SHP77 (cell line): ENCODE measurements at places on chromosomes 3 and 15.

- no peak for DNase-seq
Observed at GRCh38 chr3:87833039-87833377, 225.8 kb downstream of the CGGBP1 start.

DNA sequence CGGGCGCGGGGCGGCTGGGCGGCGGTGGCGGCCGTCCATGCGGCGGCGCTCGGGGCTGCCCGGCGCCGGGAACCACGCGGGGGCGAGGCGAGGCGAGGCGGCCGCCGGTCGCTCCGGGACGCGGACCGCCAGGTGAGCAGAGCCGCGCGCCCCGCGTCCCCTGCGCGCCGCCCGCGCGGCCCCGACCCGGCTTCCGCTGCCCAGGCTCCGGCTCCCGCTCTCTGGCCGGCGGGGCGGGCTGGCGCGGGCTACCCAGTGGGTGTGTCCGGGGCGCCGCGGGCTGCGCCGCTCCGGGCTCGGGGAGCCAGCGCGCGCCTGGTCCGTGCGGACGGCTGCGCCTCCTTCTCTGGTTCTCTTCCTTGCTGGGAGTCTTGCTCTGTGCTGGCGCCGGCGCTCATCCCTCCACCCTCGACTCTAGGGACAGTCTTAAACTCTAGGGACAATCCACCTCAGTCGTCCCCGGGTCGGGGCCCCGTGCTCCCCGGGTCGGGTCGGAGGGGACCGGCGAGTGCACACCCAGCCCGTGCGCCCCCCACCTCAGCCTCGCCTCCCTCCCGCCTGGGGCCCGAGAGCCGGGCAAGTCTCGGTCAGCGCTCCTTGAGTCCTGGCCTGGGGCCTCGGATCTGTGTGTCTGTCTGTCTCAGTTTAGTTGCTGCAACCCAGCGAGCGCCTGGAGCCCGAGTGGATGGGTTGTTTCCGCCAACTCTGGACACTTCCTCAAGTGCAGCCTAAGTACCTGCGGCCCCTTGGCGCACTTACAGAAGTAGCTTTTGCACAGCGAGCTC lies 488 bp downstream of the THSD4 start:
- DNase-seq, result no peak

DNA sequence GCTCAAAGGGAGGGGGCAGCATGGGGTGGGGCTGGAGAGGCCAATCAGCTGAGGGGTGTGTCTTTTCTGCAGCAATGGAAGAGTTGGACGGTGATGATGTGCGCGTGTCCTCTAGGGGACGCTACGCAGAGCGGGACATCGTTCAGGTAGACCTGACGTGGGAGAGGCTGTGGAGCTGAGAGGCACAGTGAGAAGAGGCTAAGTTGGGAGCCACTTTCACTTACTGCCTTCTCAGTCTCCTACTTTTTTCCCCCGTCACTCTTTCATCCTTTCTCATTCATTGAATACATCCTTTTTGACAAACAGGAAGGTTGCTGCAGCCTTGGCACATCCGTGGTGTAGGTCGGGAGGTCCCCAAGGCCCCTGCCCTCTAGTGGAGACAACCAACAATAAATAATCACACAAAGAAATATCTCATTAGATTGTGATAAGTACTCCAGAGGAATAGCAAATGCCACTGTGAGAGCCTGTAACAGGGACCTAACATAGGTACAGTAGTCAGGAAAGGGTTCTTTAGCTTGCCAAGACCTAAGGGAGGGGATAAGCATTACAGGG lies 4.4 kb upstream of the BRPF1 start:
- peak; percentile 8 for DNase-seq

DNA sequence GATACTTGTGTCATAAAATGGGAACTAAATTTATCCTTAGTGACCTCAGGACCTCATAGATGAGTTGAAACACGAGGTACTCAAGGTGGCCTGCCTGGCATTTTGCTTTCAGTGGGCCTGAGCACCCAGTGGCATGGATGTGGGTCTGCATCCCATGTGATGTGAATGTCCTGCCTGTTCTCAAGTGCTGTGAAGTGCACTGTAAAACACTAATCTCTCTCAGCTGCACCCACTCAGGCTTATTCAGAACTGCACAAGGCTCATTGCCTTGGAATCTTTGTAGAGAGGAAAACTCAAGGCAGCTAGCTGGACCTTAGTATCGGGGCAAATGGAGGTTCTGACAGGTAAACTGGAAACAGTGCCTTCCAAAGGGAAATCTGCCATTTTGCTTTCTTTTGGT lies 767.0 kb downstream of the TUSC7 start:
- no peak for DNase-seq

DNA sequence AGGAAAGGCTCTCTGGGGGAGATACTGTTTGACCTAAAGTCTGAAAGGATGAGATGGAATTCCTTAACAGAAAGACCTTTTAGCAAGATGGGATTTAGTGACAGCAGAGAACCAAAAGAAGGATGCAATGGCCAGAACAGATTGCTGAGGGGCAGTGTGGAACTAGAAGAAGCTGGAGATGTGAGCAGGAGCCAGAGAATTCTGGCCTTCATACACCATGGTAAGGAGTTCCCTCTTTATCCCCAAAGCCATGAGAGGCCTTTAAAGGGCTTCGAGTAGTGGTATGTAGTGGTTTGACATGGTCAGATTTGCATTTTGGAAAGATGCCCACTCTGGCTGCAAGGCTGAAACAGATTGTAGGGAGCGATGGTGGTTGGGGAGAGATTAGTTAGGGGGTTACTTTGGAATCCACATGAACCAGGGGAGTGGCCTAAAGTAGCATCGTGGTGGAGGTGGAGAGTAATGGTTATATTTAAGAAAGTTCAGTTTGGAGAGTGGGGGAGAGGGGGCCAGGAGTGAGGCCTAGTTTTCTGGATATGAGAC lies 34.0 kb upstream of the NPHP3 start:
- DNase-seq, result no peak

DNA sequence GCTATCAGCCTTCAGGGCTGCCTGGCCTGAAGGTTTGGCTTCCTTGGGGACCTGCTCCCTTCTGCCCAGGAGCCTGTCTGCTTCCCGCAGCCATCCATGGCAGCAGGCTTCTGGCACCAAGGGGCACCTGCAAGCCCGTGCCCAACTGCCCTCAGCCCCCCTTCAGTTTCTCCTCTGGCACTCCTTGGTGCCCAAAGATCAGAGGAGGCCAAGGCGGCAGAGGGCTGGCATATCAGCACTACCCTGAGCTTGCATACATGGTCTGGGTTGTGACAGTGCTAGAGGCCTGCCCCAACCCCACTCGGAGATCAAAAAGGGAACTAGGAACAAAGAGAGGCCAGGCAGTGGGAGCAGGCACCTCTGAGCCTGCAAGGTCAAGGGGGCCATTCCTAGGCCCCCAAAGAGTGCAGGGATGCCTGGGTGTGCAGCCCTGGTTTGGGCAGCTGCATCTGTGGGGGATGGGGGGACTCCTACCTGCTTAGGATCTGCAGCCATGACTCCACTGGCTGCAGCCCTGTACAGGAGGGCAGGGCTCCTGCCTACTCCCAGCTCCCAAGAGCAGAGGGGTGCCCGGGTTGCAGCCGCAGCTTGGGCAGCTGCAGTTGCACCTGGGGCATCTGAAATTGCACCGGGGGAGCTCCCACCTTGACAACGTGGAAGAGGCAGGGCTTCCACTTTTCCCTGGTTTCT lies 76.2 kb upstream of the TP63 start:
- DNase-seq, result no peak

DNA sequence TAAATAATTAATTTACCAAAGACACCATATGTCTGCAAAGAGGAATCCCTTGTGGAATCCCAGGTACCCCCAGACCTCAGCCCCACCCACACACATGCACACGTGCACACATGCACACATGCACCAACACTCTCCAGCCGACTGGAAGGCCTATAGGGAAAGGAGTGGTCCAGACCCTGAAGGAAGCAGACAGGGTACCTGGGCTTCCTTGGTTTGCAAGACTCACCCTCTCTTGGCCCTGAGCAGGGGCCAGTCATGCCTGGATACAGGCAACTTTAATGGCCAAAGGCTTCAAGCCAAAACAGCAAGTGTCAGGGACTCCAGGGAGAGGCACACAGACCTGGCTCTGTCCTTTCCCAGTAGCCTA lies 8.9 kb upstream of the HAPLN3 start:
- no peak for DNase-seq

GRCh38 chr3:128041344-128041743 lies 10.9 kb upstream of the SEC61A1 start:
- DNase-seq, result no peak

- no peak for DNase-seq
Observed at GRCh38 chr3:8942746-8943488, 20.4 kb downstream of the RAD18 start.

DNA sequence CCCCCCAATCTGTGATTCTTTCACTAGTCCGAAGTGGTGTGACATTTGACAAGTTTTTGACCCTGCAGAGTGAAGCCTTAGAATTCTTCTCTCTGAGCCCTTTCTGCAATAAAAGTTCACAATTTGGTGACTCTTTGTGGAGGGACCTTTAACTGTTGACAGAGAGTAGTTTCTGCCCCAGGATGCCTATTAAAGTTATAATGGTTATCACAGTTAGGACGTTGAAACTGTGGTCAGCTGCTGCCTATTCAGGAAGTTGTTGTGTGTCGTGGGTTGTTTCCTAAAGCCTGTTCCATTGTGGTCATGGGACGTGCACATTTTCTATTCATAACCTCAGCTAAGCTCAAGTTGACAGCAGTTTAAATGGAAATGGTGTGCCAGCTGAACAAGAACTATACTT lies 274.5 kb downstream of the NEK10 start:
- DNase-seq, result no peak

DNA sequence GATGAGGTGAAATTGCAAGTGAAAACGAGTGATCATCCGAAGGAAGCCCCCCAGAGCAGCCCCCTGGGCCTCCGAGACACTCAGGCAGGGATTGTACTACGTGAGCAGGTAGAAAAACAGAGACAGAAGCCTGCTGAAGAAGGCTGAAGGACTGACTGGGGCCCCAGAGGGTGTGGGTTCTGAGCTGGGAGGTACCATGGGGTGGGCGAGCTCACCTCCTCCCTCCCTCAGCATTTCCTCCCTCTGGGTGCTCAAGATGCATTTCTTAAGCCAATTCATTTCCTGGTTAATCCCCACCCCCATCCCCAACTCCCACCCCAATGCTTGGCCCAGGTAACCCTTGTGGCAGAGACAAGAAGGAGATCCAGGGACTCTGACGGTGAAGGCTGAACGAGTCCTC lies 108.7 kb downstream of the BDH1 start:
- no peak for DNase-seq

GRCh38 chr15:61621146-61621545 lies 392.0 kb upstream of the RORA start:
- peak; percentile 39 for DNase-seq

DNA sequence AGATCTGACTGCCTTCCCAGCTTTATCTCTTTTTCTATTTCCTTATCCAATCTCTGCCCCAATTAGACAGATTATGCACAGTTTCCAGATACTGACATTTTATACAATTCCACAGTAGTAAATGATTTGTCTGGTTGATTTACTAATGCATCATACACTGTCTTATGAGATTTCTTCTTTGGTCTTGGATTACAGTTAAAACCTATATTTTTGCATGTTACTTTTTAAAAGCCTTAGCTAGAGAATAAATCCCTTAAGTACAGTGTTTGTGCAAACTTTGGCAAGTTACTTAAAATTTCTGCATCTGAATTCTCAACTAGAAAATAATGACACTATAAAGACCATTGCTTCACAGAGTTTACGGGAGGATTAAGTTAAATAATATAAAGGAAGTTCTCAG lies 6.0 kb downstream of the UNC13C start:
- no peak for DNase-seq

GRCh38 chr3:174936590-174936989 lies 77.5 kb downstream of the NAALADL2 start:
- no peak for DNase-seq

GRCh38 chr3:105490045-105490444 lies 123.3 kb downstream of the ALCAM start:
- no peak for DNase-seq

GRCh38 chr15:51846463-51847230 lies 17.2 kb downstream of the TMOD3 start:
- DNase-seq, result no peak

DNA sequence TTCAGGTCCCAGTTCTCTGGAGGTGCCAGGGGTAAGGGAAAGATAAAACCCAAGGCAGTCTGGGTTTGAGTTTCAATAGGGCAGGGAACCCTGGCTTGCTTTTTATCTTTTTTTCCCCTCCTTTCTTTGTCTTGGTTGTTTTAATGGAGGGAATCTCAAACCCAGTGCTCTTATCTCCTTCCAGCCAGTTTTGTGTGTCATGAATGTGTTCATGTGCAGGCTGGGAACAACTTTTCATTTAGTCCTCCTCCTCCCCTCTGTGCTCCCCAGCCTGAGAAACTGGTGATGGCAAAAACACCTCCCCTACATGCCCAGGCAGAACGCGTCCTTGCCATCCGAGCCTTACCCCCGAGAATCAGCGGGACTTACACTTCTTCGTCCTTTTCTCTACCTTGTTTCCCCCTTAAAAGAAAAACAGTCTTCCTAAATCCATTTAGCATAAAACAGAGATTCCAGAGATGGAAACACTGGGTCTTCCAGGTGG lies 10.9 kb downstream of the SEMA3G start:
- DNase-seq, result no peak

DNA sequence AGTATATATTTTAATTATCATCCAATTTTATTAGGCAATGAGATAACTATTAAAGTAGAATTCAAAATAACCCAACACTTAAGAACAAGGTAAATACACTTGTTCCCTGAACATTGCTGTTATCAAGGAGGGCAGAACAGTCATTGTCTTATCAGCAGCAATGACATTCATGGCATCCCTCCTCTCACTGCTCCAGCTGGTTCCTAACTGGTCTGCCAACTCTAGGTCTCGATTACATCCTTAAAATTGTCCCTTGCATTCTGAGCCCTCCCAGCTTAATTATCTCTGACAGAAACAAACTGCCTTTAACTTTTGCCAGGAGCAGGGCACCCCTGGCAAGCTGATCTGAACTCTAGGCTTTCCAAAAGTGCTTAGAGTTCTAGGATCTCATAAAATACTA lies 14.0 kb upstream of the DYNC1LI1 start:
- no peak for DNase-seq

DNA sequence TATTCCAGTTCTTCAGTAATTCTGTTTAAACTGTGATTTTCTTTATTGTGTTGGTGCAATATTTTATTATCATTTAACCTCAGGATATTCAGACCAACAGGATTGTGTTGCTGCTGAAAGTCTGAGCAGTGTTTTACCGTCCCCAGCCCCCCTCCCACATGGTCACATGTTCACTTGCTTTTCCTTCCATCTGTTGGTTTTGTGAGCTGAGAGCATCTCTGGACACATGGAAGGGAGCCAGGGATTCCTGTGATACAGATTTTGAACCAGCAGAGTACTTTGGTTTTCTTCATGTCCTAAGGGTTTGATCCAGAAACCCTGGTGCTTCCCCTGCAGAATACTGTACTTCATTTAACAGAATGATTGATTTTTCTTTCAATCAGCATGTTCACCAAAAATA lies 11.9 kb downstream of the ARRDC4 start:
- DNase-seq, result no peak
